ENCODE measurements at places on chromosomes 5 and 9.

GRCh38 chr5:99019812-99020697, 91.2 kb upstream of the CHD1 start:
- no peak for DNase-seq

DNA sequence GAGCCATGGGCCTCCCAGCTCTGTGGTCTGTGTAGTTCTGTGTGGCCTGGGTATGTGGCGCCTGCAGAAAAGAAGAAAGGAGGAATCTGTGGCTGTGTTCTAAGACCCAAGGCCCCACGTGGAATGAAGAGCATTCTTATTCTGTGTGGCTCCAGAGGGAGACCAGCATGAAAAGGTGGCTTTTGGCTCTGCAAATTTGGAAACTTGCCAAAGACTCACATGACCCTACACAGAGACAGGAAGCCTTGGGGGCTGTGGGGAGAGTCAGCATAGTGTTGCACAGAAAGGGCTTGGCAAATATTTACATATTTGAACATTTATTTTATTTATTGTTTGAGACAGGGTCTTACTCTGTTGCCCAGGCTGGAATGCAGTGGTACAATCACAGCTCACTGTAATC, 193.3 kb downstream of the TMEM38B start:
- no peak for DNase-seq

- DNase-seq = no peak
Observed at GRCh38 chr5:128263357-128263756, 179.8 kb downstream of the SLC12A2 start.

GRCh38 chr9:5566054-5566618, 55.8 kb downstream of the PDCD1LG2 start:
- DNase-seq = no peak

- DNase-seq = no peak
Observed at GRCh38 chr5:55173687-55174230, 782 bp upstream of the CDC20B start.

- no peak for DNase-seq
Observed at GRCh38 chr5:37966291-37966690, 126.5 kb upstream of the GDNF start.

DNA sequence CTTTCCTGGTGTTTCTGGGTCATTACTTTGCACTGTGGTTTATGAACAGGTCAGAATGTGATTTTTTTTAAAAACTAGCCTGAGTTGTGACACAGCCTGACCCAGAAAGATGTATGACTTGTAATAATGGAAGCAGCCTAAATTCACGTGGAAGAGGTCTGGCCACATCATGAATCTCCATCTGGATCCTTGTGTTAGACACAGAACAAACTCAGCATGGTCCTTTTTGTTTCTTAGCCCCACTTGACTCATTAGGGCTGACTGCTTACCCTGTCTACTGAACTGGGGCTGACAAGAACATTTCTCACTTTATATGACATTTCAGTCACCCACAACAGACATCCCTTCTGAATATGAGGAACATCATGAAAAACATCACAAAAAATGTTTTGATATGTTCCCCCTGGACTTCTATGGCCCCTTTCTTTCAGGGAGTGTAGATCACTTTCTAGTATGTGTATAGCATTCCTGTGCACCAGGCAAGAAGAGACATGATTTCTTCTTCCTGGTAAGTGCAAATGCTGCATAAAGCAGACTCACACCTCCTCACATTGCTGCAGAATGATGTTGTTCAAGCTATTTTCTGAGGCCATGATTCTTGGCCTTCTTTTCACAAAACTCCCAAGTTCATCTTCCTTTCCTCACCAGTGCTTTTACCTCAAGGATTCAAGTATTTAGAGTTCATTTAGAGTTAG, 52.3 kb downstream of the ZNF622 start:
- no peak for DNase-seq

GRCh38 chr5:150616506-150616905, 24.0 kb upstream of the SYNPO start:
- no peak for DNase-seq

DNA sequence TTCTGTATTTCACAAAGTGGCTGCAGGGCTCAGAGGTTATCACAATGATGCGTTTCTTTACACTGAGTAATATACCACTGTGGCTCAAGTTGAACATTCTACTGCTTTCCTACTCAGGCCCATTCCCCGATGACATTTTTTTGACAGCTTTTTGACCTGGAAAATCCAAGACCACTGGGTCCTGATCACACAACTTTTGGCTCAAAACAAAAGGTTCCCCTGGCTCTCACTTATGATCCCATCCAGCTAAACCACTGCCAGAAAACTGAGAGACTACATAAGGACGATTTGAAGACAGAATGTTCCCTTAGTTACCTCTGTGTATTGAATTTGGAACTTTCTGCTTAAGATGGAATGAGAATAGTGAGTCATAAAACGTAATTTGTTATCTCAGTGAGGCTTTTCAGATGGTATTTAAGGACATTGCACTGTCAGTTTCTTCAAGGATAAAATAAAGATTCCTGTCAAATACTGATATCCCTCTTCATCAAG, 78.0 kb upstream of the FBXL7 start:
- no peak for DNase-seq

DNA sequence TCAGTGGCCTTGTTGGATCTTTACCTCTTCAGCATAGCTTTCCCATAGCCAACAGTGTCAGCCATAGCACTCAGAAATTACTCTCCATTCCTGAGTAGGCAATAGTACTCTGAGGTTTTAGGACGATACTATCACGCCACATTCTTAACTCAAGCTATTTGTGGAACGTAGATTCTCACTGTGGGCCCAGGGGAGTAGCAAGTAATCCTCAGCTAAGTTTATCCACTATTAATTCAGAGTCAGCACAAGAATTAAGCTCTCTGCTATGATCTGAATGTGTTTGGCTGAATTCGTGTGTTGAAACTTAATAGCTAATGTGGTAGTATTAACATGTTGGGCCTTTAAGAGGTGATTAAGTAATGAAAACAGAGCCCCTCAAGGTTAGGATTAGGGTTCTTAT, 858.8 kb upstream of the NUDT12 start:
- no peak for DNase-seq

DNA sequence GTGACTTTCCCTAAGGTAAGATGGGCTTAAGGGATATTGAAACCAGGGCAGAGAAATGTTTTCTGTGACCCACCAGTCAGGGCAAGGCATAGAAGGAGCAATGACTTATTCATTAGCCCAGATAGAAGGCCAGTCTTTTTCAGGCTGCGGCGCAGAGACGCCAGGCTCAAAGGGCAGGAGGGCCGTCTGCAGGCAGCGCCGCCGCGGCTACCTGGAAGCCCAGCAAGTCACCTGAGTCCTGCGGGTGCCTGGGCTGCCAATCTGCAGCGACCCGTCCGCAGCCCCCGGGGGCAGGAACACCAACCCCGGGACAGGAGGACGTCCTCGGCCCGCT, 322 bp upstream of the SH3GL2 start:
- no peak for DNase-seq

DNA sequence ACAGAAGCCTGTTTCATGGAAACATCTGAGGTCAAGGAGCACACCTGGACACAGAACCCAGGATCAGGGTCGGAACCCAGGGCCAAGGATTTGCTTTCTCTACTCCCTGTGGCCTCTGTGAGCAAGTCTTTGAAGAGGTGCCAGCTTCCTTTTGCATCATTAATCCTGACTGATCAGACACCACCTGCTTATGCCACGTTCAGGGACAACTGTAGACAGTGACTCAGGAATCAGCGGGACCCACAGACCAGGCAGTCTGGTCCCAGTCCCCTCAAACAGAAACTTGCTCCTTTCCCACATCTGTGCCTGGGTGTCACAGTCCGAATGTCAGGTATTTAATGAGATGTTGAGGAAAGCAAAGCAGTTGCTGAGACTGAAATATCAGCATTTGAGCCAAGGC, 154.8 kb downstream of the SGCD start:
- no peak for DNase-seq

DNA sequence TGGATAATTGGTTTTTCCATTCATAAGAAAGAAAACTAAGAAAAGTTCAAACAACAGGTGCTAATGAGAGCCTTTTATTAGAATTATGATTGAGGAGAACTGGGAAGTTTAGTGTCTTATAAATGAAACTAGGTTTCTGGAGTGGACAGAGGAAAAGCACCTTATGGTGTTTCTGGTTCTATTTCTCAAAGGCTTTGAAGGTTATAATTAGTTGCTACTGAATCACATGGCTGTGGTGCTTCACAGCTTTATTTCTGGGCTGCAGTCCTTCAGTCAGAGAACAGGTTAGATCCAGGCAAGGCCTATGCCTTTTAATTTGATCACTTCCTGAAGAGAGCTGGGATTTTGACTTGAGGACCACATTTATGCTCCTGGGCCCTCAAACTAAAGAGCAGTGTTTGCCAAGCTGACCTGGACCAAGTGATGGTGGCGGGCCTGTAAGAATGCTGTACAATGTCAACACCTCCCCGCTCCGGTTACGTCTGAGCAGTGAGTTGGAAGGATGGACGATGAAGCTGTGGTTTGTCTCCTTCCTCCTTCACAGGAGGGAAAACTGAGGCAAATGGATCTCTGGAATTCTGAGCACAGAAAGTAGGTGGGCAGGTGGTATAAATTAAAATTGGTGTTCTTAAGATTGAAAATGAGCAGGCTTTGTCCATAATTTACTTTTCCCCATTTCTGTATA, 56.0 kb downstream of the ZNF462 start:
- DNase-seq = no peak

DNA sequence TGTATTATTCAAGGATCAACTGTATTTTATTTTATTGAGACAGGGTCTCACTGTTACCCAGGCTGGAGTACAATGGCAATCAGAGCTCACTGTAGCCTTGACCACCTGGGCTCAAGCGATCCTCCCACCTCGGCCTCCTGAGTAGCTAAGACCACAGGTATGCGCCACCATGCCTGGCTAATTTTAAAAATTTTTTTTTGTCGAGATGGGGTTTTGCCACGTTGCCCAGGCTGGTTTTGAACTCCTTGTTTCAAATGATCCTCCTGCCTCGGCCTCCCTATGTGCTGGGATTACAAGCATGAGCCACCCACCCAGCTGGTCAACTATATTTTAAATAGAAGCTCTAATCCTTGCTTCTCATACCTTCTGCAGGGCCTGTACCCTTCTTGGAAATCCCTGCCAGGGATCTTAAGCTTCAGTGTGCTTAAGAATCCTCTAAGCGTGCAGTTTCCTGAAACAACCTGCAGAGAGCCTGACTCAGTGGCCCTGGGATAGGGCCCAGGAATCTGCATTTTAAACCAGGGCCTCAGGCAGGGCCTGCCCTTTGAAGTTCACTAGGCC, 2.9 kb downstream of the AKNA start:
- no peak for DNase-seq

DNA sequence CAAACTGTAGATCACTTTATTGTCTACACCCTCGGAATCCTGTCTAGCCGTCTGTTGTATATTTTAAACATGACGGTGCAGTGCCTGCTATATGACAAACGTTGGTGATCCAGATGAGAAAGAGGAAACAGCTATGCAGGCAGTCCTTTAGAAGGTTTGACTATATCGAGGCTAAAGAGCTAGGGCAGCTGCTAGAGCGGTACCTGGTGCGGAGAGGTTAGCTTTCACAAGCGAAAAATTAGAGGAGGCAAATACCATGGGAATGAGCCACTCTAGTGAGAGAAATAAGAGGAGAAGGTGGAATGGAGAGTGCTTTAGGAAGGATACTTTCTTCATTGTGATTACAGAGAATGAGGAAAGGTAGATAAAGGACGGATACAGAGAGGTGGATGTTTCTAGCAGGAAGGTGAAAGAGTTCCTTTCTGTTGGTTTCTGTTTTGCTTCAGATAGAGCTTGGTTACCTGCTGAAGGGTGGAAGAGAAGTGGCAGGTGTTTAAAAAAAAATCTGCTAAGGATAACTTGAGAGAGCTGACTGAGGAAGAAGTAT, 959 bp upstream of the FBXL17 start:
- DNase-seq = no peak

- DNase-seq = no peak
Observed at GRCh38 chr5:15746833-15747232, 246.9 kb downstream of the FBXL7 start.

Measured in left cardiac atrium (tissue), 4 donors.